ENCODE measurements at places on chromosomes 7 and 10.
A peak's percentile ranks its signal among the peaks of the same experiment; 100 is the strongest.

GRCh38 chr10:35946556-35946955, 304.5 kb upstream of the FZD8 start:
- no peak for DNase-seq

DNA sequence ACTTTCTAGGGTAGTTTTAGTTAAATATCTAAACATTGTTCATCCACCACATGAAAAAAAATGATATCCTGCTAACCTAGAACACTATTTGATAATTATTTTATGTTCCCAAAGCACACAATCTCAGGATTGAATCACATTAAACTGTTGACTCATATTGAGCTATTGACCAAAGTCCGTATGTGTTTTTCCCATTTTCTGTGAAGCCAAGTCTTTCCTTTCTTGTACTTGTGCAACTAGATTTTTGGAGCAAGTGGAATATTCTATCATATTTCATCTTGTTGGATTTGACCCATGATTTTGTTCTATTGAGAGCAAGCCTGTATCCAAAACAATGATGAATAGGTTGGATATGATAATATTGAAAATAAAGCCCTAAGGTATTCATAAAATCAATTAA, 164.6 kb downstream of the SKAP2 start:
- no peak for DNase-seq

DNA sequence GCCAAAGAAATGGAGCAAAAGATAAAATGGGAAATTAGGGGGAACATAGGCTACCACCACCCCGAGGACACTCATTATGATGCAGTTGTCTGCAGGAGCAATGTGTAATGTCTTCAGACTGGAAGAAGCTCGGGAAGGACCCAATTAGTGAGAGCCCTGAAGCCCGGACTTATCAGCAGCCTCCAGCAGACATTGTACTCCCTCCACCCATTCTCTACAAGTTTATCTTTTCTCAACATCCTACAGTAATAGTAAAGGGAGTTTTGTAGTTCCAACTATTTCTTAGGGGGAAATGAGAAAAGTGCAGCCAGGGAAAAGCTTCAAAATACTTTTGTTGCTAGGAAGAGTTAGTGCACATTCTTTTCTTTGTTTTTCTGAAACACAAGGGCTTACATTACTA, 657.3 kb upstream of the COBL start:
- DNase-seq = no peak

GRCh38 chr10:34528320-34528719, 286.8 kb downstream of the PARD3 start:
- DNase-seq = peak; percentile 96

DNA sequence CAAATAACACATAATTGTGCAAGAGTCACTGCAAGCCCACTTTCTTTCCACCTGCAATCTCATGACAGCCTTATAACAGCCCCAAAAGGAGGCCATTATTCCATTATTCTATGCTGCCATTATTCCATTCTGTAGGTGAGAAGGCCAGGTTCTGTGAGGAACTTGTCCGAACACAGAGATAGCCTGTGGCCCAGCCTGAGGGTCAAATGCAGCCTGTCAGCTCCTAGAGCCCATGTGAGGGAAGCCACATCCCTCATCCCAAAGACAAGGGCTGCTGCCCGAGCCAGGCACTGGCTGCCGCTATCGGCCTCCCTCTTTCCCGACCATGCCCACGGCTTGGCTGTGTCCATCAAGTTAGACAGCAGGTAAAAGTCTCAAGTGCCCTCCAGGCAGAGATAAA, 24.1 kb upstream of the C10orf71 start:
- DNase-seq = no peak

- DNase-seq = peak; percentile 45
These were observed 6.9 kb downstream of the PDGFA start for GRCh38 chr7:512541-513311.

- no peak for DNase-seq
These were observed 124.6 kb upstream of the CDK13 start for GRCh38 chr7:39825401-39825980.

DNA sequence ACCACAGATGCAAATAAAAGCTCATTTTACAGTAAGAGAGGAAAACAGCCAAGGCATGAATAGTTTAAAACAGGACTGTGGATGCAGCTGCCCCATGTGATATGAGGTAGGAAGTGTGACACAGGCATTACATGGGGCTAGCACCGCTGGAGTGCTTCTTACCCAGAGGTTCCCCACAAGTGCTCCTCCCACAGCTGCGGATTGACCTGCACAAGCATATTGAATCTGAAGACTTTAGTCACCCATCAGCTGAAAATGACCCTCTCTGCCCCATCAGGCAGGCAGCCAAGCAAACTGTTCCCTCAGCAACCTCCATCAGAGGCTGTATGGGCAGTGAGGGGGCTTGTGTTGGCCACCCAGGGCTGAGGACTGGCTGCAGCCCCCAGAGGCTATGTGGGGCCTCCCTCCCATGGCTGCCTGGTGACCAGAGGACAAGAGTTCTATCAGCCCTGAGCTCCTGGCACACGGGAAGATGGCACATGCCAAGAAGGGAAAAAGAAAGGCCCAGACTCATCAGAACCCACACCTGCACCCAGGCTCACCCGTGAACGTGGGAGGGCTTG, 98.7 kb downstream of the TCERG1L start:
- DNase-seq = no peak

DNA sequence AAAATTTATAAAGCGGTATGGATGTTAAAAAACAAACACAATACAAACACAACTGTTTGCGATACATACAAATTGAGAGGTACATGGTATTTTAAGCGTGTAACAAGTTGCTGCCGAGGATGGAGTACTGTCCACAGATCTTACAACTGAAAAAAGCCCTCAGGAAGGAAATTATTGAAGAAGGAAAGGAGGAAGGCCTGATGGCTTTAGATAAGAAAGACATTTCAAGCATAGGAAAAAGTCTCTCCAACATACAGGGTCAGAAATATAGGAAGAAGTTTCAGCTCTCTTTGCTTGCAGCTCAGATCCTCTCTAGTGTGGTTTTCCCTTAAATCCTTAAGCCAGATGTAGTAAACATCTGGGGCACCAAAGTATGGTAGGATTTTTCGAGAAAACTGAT, 25.0 kb downstream of the RBM28 start:
- no peak for DNase-seq

- DNase-seq = no peak
These were observed 594.9 kb upstream of the IGFBP3 start for GRCh38 chr7:46515844-46516590.

DNA sequence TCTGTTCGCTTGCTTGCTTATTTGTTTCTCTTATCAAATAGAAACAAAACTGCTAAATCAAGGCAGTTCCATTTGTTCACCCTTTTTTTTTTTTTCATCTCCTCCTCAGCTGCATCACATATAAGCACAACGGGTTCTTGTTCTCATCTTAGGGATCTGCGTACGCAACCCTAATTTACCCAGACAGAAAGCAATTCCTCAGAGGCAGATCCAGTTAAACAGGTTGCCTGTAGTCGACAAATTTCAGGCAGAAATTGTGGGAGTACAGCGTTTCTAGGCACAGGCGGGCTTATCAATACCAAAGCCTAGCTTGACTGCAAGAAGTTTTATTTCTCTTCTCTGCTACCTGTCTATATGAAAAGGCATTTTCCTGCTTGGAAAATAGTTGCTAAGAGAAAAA, 565.4 kb downstream of the NXPH1 start:
- no peak for DNase-seq

- DNase-seq = no peak
These were observed 728.3 kb downstream of the SORCS1 start for GRCh38 chr10:106436123-106436715.

DNA sequence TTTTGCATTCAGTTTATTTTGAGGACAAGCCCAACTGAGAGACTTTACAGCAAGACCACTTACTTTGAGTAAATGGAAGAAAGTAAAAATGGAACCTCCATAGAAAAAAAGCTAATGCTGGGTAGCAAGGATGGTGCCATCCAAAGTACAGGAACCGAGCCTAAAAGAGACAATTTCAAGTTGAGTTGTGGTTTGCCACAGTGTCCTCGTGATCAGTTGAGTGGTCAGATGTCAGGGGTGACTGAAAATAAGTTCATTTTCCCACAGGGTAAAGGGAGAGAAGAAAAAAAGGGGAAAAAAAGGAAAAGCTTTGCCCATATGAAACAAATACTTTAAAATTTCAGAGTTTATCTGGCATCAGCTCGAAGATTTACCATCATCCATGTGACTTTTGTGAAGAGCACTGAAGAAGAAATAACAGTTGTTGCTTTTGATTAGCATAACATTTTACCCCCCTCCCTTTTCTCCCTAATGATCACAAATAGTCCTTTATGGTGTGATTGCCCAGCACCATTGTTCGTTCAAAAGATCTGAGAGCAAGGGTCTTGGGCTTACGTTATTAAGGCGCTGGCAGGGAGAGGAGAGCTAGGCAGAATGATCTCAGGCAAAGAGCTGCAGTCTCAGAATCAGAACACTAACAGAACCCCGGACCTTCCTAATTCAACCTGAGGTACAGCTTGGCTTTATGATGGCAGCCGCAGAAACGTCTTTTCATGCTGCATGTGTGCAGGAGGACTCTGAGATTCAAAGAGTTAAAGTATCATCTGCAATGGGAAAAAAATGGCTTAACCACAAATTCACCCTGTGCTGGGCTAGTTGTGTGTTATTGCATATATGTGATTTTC, 338.1 kb downstream of the RNLS start:
- no peak for DNase-seq

- DNase-seq = no peak
These were observed 126.4 kb upstream of the MDFIC start for GRCh38 chr7:114795475-114795874.

DNA sequence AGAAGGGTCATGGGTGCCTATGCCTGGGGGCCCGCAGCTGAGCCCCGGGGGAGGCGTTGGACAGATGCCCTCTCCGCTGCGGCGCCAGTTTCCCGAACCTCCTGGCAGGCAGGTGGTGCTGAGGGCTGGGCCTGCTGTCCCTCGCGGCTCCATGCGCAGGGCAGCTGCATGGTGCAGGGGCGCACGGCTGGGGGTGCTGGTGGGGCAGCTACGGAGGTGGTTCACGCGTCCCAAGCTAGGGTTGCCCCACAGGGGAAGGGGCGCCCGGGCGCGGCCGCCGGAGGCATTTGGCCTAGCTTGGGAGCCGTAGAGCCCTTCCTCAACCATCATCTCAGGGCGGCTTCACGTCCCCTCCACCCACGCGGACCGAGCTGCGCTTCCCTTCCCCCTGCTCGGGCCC, 146.0 kb downstream of the CCDC201 start:
- no peak for DNase-seq

- no peak for DNase-seq
These were observed 395 bp downstream of the ZNF487 start for GRCh38 chr10:43437141-43437870.

- DNase-seq = no peak
These were observed 8.1 kb downstream of the FRMD4A start for GRCh38 chr10:14322526-14323188.

DNA sequence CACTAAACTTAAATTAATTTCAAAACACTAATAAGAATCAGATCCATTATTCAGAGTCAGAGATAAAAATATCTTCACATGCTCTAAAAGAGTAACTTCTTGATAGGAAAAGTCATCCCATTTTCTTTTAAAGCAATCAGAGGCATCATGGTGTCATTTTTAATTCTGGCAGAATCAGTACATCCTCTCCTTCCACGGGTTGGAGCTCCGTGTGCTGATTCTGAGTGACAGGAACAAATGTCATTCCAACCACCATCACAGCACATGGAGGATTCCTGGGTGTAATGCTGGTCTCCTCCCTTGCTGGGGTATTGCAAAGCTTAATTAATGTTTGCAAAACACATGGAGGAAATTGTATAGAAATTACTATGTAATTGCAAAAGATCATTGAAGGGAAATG, 114.5 kb upstream of the IMMP2L start:
- no peak for DNase-seq

- DNase-seq = peak; percentile 28
These were observed 63.6 kb upstream of the BMPER start for GRCh38 chr7:33841705-33842129.

DNA sequence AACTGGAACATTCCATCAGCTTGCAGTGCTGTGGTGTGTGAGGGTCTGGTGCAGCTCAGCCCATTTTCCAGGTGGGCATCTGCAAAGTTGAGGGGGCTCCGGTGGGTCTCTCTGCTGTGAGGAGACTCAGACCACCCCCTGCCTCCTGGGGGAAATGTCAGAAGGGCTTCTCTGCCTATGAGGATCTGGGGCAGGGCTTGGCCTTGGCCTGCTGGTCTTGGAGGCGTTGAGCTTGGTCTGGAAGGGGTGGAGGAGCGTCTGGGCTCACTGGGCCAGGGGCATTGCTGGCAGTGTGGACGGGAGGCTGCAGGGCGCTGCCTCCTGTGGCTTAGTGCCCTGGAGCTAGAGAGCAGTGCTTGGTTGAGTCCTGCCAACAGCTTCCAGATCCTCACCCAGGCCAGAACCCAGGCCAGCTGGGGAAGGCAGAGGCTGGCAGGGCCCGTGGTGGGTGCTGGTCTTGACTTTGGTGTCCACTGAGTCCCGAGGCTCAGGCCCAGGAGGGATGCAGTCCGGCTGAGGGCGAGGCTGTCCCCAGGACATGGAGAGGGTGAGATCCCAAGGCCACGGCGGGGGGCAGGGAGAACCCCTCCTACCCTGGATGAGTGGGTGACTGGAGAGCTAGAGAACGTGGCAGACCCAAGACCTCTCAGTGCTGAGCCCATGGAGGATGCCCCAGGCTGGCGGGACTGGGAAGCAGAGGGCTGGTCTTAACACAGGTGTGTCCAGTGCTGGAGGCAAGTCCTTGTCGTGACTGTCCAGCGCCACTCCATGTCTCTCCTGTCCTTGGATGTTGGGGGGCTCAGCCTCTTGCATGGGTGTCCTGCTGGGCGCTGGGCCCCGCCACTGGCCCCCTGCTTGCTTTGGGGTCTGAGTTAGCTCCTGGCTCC, 2.8 kb downstream of the SPRN start:
- no peak for DNase-seq

GRCh38 chr10:110042181-110042580, 34.4 kb downstream of the ADD3 start:
- no peak for DNase-seq

DNA sequence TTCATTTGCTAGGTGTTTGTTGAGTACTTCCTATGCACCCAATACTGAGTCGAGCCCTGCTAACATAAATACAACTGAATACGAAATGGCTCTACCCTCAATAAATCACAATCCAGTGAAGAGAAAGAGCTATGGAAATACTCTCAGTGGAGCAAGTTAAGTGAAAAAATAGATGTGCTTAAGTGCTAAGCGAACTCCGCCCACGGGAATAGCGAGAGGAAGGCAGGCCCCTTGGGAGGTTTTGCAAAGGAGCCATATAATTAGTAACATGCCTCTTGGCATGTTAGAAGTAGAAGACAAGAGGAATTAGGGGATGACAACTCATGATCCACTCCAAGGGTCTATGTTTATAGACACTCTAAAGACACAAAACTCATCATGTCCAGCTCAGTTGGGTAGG, 42.8 kb upstream of the TSPAN33 start:
- no peak for DNase-seq

GRCh38 chr7:95691464-95691863, 80.9 kb upstream of the DYNC1I1 start:
- DNase-seq = no peak

GRCh38 chr7:2386964-2387669, 16.3 kb upstream of the CHST12 start:
- no peak for DNase-seq

DNA sequence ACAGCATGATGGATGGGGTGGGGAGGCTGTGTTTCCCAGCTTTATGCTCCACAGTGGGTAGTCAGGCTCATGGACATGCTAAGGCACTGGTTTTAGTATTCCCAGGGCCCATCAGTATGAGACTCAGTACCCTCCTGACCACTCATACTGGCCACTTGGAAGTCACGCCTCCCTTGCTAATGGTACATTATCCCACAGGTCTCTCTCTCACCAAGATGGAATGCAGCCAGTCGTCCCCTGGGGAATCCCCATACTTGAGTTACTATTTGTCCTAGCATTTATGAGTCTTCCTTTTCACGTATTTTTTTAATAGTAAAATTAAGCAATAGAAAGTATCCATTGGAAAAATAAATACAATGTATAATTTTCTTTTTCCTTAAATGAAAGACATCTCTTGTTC, 80.6 kb upstream of the TBX20 start:
- no peak for DNase-seq
